ENCODE measurements at places on chromosomes 7 and 10. TPM values are rescaled to one million over a fixed set of nuclear protein-coding genes. Genes with fewer than 3 reads are reported as not detected.

ZNF853 gene
- total RNA-seq, result not detected

- no peak for DNase-seq
Observed at GRCh38 chr10:74752371-74753040, 73.9 kb upstream of the KAT6B start.

BCL7B gene
- 20.5 TPM for total RNA-seq

DNA sequence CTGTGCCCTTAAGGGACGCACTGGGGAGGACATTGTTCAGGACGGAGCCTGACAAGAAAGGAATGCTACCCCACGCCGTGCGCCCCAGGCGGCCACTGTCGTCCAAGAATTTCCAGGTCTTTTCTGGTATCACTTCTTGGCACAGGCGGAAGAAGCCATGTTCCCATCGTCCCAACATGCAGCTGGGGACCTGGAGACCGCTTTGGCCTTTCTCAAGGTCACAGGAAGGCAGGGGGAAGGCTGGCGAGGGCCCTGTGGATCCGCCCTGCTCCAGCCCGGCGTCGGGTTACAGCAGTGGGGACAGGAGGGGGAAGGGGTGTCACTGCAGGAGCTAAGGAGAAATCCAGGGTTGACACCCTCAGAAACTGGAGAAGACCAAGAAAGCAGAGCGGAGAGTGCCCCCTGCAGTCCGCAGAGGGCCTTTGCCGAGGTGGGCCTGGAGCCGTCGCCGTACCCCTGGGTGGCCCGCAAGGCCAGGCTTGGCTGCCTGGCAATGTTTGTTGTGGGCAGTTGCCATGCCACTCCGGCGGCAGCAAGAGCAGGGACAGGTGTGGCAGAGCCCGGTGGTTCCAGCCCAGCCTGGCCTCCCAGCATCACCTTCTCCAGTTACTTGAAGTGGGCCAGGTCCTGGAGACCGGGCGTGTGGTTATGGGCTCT is 104.1 kb downstream of the LHPP start:
- DNase-seq, result no peak

Data from SJSA1 (cell line).